ENCODE measurements at places on chromosomes 13 and 19. TPM values are rescaled to one million over a fixed set of nuclear protein-coding genes. Genes with fewer than 3 reads are reported as not detected.

Gene ARRDC5
- total RNA-seq = 0.58 TPM

Gene METTL21C
- not detected for total RNA-seq

DNA sequence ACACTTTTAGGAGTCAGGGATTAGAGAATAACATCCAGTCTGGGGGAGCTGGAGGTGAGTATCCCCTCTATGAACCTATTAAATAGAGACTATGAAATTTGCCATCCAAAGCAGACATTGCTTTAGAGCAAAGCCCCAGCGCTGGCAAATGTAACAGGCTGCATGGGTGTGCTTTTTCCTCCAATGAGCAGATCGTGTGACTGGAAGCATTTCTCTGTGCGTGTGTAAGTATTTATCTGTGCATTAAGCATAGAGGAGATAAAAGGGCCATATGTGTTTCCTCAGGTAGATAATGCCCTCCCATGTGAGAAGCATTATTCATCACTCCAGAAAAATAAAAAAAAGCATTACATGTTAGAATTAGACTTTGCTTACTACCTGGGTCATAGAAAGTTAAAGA is 924 bp downstream of the TNFSF13B start:
- H3K4me1 ChIP-seq = peaks cover 37% of the 10 kb centered on the region
- peak; percentile 42 for DNase-seq
- peak overlapping the region; percentile 88 for H3K27ac ChIP-seq
- H3K4me3 ChIP-seq = peak overlapping the region; percentile 82

DNA sequence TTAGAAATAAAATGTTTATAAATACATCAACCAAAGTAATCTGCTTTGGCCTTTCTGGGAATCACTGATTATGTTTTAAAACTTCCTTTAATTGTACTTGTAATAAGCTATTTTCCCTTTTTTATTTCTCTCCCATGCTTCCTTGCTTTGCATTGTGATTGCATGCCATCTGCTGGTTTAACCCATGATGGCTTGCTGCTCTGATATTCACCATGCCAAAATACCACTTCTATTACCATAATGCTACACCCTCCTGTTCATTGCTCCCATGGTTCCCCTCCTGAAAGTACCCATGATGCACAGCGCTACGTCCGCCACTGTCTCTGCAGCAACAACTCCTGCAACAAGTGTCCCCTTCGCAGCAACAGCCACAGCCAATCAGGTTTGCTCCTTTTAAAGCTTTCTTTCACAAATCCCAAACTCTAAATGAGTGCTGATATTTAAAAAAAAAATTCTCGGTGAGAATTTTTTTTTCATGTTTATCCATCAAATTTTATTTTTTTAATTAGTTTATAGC is 67.7 kb upstream of the RAP2A start:
- H3K4me3 ChIP-seq = no peak overlapping the region
- peaks cover 12% of the 10 kb centered on the region for H3K4me1 ChIP-seq
- H3K27ac ChIP-seq = no peak overlapping the region

- DNase-seq = no peak
- H3K27ac ChIP-seq = no peak overlapping the region
- H3K36me3 ChIP-seq = no peaks in the 10 kb centered on the region
- H3K27me3 ChIP-seq = peaks cover 47% of the 10 kb centered on the region
Measured at GRCh38 chr13:50141375-50141975, 126.2 kb downstream of the KCNRG start.

DNA sequence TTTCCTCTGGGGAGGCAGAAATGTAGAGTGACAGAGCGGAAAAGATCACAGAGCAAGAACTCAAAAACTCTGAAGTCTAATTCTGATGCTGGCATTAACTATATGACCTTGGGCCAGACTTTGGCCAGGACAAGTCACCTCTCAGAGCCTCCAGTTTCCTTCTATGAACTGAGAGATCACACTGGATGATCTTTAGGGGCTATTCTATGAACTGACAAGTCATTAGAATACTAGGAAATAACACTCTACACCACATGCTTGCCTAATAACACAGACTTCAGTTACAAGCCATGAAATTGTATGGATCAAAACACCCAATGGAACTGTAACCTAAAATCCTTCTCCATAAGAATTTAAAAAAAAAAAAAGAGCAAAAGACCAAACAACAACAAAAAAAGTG is 16.9 kb downstream of the SLC25A30 start:
- peaks cover 61% of the 10 kb centered on the region for H3K36me3 ChIP-seq
- H3K4me3 ChIP-seq = peak overlapping the region; percentile 28
- no peak for DNase-seq

GRCh38 chr13:49140910-49141611 is 79.1 kb upstream of the MLNR start:
- H3K4me1 ChIP-seq = peaks cover 19% of the 10 kb centered on the region
- H3K27me3 ChIP-seq = no peaks in the 10 kb centered on the region
- no peak for DNase-seq
- H3K36me3 ChIP-seq = peaks cover 56% of the 10 kb centered on the region
- no peak overlapping the region for H3K4me3 ChIP-seq

DNA sequence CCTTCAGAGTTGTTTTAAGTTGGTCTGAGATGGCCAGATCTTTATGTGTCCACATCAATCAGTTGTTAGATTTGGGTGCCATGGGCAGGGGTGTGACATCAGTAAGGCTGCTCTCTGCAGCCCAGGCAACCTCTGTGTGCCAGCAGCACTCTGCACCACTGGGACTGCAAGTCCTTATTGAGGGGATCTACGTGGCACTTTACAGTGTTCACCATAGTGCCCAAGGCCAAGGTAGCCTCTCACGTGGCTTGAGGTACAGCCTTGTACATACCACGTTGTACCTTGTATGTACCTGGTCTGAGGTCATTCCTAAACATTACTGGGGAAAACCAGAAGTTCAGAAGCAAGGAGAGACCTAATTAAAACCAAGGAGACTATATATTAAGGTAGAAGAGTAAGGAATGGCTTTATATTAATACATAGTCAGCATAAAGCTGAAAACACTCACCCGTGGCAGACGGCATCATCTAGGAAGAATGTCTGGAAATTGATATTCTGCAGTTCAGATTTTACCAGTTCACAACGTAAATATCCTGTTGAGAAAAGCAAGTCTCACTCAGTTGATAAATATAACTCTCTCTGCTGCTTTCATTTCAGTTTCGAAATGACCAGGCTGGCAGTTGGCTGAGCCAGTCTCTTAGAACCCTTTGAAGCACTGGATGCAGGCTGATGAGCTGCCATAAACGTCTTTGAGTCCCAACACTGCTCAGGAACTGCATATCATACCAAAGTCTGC is 128.8 kb downstream of the ZDHHC20 start:
- H3K4me1 ChIP-seq = peaks cover 48% of the 10 kb centered on the region
- H3K36me3 ChIP-seq = peaks cover 24% of the 10 kb centered on the region
- peak overlapping the region; percentile 89 for H3K27ac ChIP-seq

DNA sequence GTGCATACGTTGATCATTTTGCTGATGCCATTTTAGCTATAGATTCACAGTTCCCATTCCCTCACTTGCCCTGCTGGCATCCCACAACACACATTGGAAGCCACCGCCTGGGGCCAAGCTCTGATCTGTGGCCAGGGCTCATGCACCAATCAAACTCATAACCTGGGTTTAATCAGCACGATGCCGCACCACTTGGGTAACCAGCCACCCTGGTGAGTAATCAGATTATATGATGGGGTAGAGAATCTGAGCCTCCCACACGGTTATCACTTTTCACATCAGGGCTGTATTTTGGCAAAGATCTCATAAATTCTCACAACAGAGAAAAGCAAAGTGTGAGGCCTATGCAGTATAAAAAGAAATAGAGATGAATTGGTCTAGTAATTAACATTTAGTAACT is 66.0 kb upstream of the TNFRSF19 start:
- no peak overlapping the region for H3K27ac ChIP-seq
- no peak overlapping the region for H3K4me3 ChIP-seq
- no peaks in the 10 kb centered on the region for H3K36me3 ChIP-seq
- H3K4me1 ChIP-seq = no peaks in the 10 kb centered on the region

DNA sequence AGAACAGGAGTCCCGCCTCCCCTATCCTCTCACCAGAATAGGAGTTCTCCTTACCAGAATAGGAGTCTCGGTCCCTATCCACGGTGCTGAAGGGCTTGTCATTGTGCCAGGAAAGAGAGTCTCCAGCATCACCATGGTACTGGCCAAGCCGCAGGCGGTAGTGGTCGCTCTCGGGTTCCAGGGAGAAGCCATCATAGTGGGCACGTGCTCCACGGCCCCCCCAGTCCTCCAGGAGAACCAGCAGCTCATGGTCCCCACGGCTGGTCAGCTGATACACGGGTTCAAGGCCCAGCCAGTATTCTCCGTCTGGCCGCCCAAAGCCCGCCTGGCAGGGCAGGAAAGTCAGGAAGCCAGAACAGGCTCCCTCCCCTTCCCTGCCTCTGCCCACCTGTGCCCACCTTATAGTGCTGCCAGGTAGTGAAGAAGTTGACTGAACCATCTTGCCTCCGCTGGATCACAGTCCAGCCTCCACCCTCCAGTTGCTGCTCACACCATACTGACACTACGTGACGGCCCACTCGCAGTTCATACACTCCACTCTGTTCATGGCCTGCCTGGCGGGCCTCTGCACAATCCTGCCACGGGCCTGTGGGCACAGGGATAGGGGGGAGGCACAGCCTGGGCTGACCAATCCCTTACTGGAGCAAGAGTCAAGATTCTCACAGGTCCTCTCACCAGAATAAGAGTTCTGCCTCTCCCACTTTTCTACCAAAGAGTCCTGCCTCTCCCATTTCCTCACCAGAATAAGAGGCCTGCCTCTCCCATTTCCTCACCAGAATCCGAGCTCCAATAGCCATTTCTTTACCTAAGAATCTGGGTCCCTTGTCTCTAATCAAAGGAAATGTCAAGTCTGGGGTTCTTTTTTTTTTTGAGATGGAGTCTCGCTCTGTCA is 7.4 kb downstream of the SHFL start:
- no peak for DNase-seq
- no peak overlapping the region for H3K27ac ChIP-seq
- no peak overlapping the region for H3K4me3 ChIP-seq
- H3K27me3 ChIP-seq = no peaks in the 10 kb centered on the region

DNA sequence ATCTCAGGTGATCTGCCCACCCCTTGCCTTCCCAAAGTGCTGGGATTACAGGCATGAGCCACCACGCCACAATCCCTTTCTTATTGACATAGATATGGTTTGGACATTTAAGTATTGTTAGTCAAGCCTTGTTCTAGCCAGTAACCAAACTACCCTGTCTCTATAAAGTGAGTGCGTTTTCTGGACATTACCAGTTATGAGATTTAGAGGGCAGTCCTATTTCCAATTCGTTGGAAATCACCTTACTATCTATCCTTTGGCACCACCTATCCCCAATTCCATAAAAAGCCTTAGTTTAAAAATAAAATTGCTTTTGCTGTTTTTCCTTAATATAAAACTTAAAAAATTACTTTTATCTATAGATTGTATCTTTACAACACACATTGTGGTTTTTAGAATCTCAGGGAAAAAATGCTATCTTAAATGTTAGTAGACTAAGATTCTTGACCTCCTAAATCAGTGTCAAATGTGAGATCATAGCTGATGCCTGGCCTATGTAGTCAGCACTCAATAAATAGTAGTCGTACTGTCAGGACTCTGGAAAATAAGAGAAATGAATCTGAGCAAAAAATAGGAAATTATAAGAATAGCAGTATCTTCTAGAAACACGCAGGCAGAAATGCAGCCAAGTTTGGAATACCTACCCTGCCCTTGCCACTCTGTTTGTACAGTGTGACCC is 57.0 kb downstream of the NUFIP1 start:
- no peak overlapping the region for H3K4me3 ChIP-seq
- no peak for DNase-seq
- H3K27ac ChIP-seq = no peak overlapping the region
- H3K27me3 ChIP-seq = peaks cover 17% of the 10 kb centered on the region
- H3K4me1 ChIP-seq = peaks cover 13% of the 10 kb centered on the region

GRCh38 chr19:8504919-8505318 is 2.5 kb upstream of the PRAM1 start:
- peaks cover 20% of the 10 kb centered on the region for H3K4me1 ChIP-seq
- no peak overlapping the region for H3K27ac ChIP-seq
- no peak for DNase-seq
- no peaks in the 10 kb centered on the region for H3K27me3 ChIP-seq
- H3K36me3 ChIP-seq = no peaks in the 10 kb centered on the region

DNA sequence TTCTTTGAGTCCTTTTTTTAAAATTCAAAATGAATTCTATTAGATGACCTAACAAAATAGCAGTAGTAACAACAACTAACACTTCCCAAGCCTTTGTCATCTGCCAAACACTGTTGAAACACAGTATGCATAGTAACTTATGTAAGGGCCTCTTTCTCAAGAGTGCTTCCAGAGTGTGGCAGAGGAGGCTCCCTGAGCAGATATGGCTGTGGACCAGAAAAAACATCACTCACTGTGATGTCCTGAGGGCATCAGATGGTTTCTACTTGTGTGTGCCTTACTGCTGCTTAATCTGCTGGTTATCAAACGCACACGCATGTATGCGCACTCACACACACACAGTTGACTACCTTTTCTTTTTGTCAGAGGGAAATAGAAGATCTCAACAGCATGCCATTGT is 110.8 kb downstream of the DLEU7 start:
- peaks cover 25% of the 10 kb centered on the region for H3K4me1 ChIP-seq
- H3K36me3 ChIP-seq = peaks cover 23% of the 10 kb centered on the region
- no peaks in the 10 kb centered on the region for H3K27me3 ChIP-seq
- H3K27ac ChIP-seq = no peak overlapping the region

GRCh38 chr19:49581007-49581508 is at the start of gene PRRG2:
Gene PRRG2, plus strand, starts transcription at chr19:49581316. Its CDS starts 1,904 bp downstream, at chr19:49583220.
- H3K36me3 ChIP-seq = peaks cover 7% of the 10 kb centered on the region
- H3K27ac ChIP-seq = peak within 1 kb of the TSS; percentile 94
- H3K27me3 ChIP-seq = no peaks in the 10 kb centered on the region
- no peak for DNase-seq

GRCh38 chr13:113540523-113540922 is 44.0 kb upstream of the TFDP1 start:
- H3K27ac ChIP-seq = no peak overlapping the region
- no peak for DNase-seq
- H3K4me1 ChIP-seq = no peaks in the 10 kb centered on the region
- H3K36me3 ChIP-seq = peaks cover 22% of the 10 kb centered on the region

DNA sequence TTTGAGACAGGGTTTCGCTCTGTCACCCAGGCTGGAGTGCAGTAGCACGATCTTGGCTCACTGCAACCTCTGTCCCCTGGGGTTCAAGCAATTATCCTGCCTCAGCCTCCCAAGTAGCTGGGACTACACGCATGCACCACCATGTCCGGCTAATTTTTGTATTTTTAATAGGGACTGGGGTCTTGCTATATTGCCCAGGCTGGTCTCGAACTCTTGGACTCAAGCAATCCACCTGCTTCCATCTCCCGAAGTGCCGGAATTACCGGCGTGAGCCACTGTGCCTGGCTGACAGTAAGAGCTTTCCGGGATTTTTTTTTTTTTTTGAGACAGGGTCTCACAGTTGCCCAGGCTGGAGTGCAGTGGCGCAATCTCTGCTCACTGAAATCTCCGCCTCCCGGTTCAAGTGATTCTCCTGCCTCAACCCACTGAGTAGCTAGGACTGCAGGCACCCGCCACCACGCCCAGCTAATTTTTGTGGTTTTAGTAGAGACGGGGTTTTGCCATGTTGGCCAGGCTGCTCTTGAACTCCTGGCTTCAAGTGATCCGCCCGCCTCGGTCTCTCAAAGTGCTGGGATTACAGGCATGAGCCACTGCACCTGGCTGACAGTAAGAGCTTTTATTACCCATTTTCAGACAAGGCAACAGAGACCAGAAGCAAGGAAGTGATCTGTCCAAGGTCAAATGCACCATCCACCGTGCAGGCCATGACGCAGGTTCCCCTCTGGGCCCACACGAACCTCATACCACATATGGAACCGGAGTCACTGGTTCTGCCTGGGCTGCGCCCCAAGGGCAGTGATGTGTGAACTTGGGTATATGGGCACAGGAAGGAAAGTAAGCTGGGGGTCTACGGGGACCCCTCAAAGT is 21.0 kb downstream of the RFX1 start:
- peaks cover 4% of the 10 kb centered on the region for H3K36me3 ChIP-seq
- no peak overlapping the region for H3K4me3 ChIP-seq
- peaks cover 86% of the 10 kb centered on the region for H3K4me1 ChIP-seq
- no peaks in the 10 kb centered on the region for H3K27me3 ChIP-seq
- DNase-seq = no peak

Measured in activated CD8-positive, alpha-beta memory T cell treated with anti-CD3 and anti-CD28 coated beads, Interleukin-2, amount 10 ng/mL, durations not matched to agents 7 days and 5 days (primary cell).